ENCODE measurements at places on chromosomes 1 and 21.

- H3K36me3 ChIP-seq = no peaks in the 10 kb centered on the region
- no peak overlapping the region for H3K27ac ChIP-seq
- no peaks in the 10 kb centered on the region for H3K27me3 ChIP-seq
- no peaks in the 10 kb centered on the region for H3K4me1 ChIP-seq
Measured at GRCh38 chr1:67983867-67984266, 66.6 kb downstream of the DIRAS3 start.

DNA sequence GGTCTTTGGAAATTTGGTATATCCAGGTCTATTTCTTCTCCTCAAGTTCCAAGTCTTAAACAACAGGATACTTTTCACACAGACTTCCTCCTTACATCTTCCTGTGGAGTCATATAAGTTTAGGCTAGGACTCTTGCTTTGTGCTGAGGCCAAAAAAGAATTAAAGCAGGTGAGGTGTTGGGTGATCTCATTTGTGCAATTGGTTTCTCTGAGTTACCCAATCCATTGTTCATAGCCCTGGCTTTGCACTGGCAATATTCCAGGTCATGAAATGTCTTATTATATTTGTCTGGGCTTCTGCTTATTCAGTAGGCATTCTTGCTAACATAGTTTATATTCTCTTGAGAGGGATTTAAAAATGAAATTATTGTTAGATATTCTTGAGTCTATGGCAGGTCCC is 14.1 kb upstream of the KIAA0040 start:
- peaks cover 3% of the 10 kb centered on the region for H3K27me3 ChIP-seq
- H3K4me3 ChIP-seq = no peak overlapping the region
- DNase-seq = no peak
- no peaks in the 10 kb centered on the region for H3K36me3 ChIP-seq
- H3K4me1 ChIP-seq = no peaks in the 10 kb centered on the region

DNA sequence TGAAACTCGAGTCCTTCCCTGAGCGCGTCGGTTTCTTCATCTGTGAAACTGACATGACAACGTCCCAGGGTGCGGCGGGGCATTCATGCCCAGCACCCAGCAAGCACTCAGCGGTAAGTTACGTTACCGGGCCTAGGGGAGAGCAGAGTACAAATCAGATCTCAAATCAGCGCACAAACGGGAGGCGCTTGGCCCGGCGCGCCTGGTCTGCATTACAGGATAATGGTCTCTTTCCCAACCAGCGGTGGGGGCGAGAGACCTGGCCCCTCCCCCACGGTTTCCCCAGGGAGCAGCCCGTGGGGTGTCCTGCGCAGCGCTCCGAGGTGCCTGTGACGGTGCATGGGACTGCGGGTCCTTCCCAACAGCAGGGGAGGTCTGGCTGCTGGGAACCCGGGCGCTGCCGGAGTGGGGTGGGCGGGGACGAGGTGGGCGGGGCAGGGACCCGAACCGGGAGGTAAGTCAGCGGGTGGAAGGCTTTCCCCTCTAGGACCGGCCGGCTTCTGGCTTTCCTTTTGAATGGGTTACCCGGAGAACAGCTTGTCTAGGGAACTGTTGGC is 1.0 kb downstream of the TMEM51 start:
- no peaks in the 10 kb centered on the region for H3K36me3 ChIP-seq
- peak overlapping the region; percentile 67 for H3K4me3 ChIP-seq
- peaks cover 21% of the 10 kb centered on the region for H3K4me1 ChIP-seq
- DNase-seq = peak; percentile 47
- no peak overlapping the region for H3K27ac ChIP-seq

DNA sequence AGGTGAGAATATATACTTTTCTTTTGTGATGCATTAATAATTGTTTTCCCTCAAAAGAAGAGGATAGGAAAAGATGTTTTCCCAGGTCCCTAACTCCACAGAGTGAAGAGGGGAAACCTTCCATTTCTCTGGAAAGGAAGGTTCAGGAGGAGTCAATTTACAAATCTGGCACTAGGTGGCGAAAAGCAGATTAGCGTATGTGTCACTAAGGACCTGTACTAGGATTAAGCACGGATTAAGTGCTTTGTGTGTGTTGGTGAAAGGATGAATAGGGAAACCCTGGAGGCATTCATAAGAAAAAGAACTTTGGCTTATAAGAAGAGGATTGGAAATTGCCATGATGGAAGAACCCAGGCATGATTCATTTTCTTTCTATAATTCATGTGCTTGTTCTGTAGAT is 410.1 kb upstream of the PLXNA2 start:
- no peaks in the 10 kb centered on the region for H3K27me3 ChIP-seq
- no peaks in the 10 kb centered on the region for H3K4me1 ChIP-seq
- no peak overlapping the region for H3K27ac ChIP-seq
- peak; percentile 21 for DNase-seq

DNA sequence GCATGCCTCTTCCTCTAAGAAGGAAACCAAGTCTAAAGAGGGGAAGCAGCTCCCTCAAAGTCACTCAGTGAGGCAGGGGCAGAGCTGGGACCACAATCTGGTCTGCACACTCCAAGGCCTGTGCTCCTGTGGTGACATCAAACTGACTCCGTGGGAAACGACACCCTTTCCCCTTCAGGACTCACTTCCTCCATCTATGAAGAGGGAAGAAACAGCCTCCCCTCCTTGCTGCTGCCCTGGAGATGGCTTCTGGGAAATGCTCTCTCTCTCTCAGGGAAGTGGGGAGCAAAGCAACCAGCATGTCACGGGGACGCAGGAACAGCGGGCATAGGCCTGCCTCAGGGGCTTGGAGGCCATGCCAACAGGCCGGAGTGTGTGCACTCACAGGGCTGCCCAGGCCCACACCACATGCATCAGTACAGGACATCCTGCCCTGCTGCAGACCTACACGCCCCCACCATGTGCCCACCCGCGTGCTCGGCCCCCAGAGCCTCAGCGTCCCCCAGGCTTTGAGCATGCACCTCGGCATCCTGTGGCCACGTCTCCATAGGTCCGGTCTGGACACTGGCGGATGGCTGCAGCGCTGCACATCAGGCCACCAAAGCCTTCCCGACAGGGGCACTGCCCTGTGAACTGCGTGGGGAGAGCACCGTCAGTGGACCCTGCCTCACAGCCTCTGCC is 25.7 kb downstream of the LAMB3 start:
- no peak overlapping the region for H3K27ac ChIP-seq
- peaks cover 22% of the 10 kb centered on the region for H3K4me1 ChIP-seq
- H3K36me3 ChIP-seq = no peaks in the 10 kb centered on the region
- H3K27me3 ChIP-seq = no peaks in the 10 kb centered on the region
- no peak for DNase-seq

GRCh38 chr1:224554620-224555259 is 61.4 kb upstream of the CNIH3 start:
- no peaks in the 10 kb centered on the region for H3K36me3 ChIP-seq
- no peak for DNase-seq
- H3K27ac ChIP-seq = no peak overlapping the region

DNA sequence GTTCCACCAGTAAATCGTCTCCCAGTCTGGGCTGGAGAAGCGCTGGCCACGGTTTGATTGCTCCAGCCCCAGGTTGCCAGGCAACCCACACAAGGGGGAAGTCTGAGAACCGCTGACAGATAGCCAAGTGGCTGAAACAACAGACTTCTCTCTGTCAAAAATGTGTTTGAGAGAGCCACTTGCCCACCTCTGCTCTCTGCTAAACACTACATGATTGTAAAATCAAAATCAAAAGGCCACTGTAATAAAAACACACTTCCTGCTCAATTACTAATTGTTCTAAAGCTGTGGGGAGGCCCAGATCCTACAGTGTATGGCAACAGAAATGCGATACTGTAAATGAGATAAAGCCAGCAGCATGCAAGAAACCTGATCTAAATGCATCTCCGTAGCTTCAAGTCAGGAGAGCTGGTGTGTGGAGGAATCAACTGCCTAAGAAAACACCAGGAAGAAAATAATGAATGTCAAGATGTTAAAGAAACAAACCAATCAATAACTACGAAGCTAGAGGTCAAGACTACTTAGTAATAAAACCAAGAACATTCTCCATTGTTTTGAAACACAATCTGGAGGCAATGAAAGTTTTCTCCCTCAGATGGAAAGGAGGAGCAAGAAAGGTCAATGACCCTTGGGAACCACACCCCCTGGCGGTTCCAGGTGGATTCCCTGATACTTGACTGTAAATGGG is 121.2 kb downstream of the SLC45A1 start:
- peak overlapping the region; percentile 74 for H3K27ac ChIP-seq
- no peaks in the 10 kb centered on the region for H3K27me3 ChIP-seq
- DNase-seq = peak; percentile 91
- no peak overlapping the region for H3K4me3 ChIP-seq
- no peaks in the 10 kb centered on the region for H3K36me3 ChIP-seq

- H3K4me1 ChIP-seq = no peaks in the 10 kb centered on the region
- no peak for DNase-seq
- no peaks in the 10 kb centered on the region for H3K36me3 ChIP-seq
- H3K4me3 ChIP-seq = no peak overlapping the region
Measured at GRCh38 chr1:210347112-210347511, 18.4 kb downstream of the HHAT start.

- peaks cover 5% of the 10 kb centered on the region for H3K36me3 ChIP-seq
- DNase-seq = no peak
- no peak overlapping the region for H3K4me3 ChIP-seq
- peak overlapping the region; percentile 60 for H3K27ac ChIP-seq
Measured at GRCh38 chr1:56496158-56496557, 83.2 kb downstream of the PLPP3 start.

DNA sequence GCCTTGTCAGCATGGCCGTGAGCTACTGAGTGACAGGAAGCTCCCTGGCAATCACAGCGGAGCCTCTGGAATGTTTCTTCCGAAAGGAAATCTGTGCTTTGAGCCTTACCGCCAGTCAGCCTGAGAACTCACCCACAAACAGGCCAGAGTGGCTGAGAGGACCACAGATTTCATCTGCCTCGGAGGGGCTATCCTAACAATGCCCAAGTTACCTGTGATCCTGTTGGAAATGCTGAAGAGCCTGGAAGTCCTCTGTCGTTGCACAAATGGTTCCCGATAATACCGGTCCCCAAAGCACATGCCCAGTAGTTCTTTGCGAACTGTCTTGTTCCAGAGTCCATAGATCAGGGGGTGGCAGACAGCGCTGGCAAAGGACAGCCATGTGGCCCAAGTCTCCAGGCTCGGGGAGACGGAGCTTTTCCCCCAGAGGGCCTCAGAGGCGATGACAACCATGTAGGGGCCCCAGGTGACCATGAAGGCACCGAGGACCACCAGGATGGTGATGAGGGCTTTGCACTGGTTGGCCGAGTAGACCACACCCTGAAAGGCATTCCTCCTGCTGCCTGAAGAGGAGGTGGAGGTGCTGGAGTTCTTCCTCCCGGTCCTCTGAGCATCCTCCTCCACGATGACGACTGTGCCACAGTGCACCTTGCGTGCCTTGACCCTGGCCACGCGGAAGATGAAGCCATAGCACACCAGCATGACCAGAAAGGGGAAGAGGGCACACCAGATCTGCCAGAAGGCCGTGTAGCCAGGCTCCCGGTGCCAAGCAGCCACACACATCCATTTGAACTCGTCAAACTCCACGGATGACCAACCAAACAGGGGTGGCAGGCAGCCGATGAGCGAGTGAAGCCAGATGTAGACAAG is 40.2 kb downstream of the GPR161 start:
- no peak overlapping the region for H3K4me3 ChIP-seq
- H3K27ac ChIP-seq = no peak overlapping the region
- H3K27me3 ChIP-seq = no peaks in the 10 kb centered on the region

- H3K4me3 ChIP-seq = no peak overlapping the region
- H3K4me1 ChIP-seq = peaks cover 6% of the 10 kb centered on the region
- H3K27me3 ChIP-seq = no peaks in the 10 kb centered on the region
- H3K27ac ChIP-seq = no peak overlapping the region
- H3K36me3 ChIP-seq = no peaks in the 10 kb centered on the region
Measured at GRCh38 chr1:181718034-181718433, 234.7 kb downstream of the CACNA1E start.

DNA sequence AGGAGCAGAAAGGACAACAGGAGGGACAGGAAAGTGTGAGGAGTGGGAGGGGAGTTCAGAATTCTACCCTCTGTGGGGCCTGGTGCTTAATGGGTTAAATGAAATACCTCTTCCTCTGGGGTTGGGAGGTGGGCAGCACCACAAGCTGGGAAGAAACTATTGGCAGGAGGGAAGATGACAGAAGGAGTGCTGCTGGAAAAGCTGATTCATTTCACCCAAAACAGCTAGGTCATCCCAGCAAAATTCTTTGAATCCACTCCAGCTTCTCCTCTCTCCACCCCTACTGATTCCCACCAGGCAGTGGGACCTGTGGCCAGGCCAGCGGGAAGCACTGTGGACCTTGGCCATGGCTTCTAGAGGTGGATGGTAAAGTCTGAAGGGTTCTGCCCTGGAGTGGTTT is 12.8 kb downstream of the BCAN start:
- no peak overlapping the region for H3K4me3 ChIP-seq
- no peak for DNase-seq
- peaks cover 7% of the 10 kb centered on the region for H3K4me1 ChIP-seq
- H3K27me3 ChIP-seq = peaks cover 79% of the 10 kb centered on the region
- no peaks in the 10 kb centered on the region for H3K36me3 ChIP-seq
- H3K27ac ChIP-seq = no peak overlapping the region

DNA sequence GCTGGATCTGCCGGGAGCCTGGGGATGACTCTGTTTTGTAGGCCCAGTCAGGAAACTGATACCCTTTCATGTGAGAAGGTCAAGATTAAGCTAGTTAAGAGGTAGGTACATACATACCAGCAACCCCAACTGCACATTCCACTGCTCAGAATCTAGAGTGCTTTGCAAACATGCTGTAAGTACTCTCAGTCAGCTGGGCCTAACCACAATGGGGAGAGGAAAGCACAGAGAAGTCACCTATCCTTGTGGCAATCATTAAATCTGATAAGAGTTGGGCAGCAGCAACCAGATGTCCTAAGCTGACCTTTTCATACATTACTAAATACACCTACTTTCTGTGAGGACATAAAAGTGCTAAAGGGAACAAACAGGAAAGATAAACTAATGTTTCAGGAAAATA is 2.5 kb downstream of the ETV3 start:
- peaks cover 27% of the 10 kb centered on the region for H3K4me1 ChIP-seq
- peak overlapping the region; percentile 96 for H3K27ac ChIP-seq
- no peaks in the 10 kb centered on the region for H3K27me3 ChIP-seq
- no peak overlapping the region for H3K4me3 ChIP-seq
- peaks cover 47% of the 10 kb centered on the region for H3K36me3 ChIP-seq
- DNase-seq = peak; percentile 10

- no peaks in the 10 kb centered on the region for H3K4me1 ChIP-seq
- no peak overlapping the region for H3K4me3 ChIP-seq
- no peak for DNase-seq
- H3K27ac ChIP-seq = no peak overlapping the region
- no peaks in the 10 kb centered on the region for H3K36me3 ChIP-seq
Measured at GRCh38 chr21:25025596-25025995, 581.7 kb downstream of the MRPL39 start.

DNA sequence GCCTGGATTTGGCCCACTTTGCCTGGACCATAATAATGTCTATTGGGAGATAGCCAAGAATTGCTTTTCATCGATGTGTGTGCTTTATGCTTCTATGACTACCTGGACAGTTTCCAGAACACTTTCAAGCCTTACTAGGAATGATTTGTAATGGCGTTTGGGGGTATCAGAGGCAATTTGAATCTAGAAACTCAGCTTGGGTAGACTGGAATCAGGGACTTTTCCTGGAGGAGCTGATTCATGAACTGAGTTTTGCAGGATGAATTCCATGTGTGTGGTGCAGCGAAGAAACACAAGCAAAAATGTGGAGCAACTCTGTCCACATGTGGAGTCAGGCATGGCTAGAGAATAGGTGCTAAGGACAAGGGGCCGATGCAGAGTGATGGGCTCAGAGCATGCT is 11.9 kb upstream of the TMEM61 start:
- H3K36me3 ChIP-seq = no peaks in the 10 kb centered on the region
- no peaks in the 10 kb centered on the region for H3K27me3 ChIP-seq
- DNase-seq = no peak
- no peak overlapping the region for H3K4me3 ChIP-seq
- no peak overlapping the region for H3K27ac ChIP-seq
- no peaks in the 10 kb centered on the region for H3K4me1 ChIP-seq

- H3K36me3 ChIP-seq = no peaks in the 10 kb centered on the region
- no peaks in the 10 kb centered on the region for H3K4me1 ChIP-seq
- no peaks in the 10 kb centered on the region for H3K27me3 ChIP-seq
- no peak overlapping the region for H3K27ac ChIP-seq
Measured at GRCh38 chr1:85366391-85367170, 90.1 kb upstream of the BCL10 start.

Measured in cardiac muscle cell (in vitro differentiated cells and primary cell).